Myocyte (in vitro differentiated cells): ENCODE measurements at places on chromosomes 7 and 10. TPM values are rescaled to one million over a fixed set of nuclear protein-coding genes. Genes with fewer than 3 reads are reported as not detected.

DNA sequence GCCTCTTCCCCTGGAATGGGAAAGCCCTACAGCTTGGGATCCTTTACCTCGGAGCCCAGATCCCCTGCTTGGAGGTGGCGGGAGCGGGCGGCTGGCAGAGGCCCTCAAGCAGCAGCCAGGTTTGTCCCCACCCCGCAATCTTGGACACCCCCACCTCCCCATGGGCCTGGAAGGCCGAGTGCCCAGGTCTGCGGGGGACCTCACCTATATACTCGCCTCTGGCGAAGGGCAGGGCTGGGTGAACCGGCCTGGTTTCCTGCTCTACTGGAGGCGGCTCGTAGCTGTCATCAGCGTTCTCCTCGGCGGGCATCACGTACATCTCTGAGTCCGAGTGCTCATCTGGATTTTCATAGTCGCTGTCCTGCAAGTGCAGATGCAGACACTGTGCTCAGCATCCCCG is 44.2 kb downstream of the BLNK start:
- DNase-seq = no peak

GRCh38 chr7:10325395-10325794 is 648.3 kb upstream of the PHF14 start:
- no peak for DNase-seq

The ZNF853 gene
- 1.0 and 1.9 TPM in 2 replicates for total RNA-seq

DNA sequence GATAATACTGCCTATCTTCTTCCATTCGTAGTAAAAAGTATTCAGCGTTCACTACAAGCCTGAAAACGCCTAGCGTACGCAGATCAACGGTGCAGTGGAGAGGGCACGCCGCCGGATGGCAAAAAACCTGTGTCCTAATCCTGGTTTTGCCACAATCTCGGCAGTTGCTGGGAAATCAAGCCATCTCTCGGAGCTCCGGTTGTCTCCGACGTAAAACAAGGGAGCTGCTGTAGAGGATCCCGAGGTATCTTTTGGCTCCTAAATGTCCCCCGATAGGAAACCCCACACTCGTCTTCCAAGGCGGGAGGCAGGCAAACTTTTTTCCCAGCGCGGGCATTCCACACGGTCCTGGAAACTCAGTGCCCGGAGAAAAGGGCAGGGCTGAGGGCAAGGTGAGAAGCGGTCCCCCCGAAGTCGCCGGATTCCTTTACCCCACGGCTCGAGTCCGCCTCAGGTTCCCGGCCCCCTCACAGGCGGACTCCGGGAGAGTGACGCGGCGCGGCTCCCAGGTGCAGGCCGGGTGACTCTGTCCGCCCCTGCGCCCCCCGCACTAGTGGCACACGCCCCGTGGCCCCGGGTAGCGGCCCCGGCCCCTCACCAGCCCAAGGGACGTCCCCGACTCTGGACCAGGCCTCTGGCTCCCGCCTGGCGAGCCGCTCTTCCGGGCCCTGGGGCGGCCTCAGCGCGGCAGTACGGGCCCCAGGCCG is 649 bp downstream of the IDE start:
- DNase-seq = peak; percentile 53

- no peak for DNase-seq
Measured at GRCh38 chr7:115226410-115226809, 304.5 kb downstream of the MDFIC start.

GRCh38 chr7:123649964-123650363 is 5.7 kb upstream of the LMOD2 start:
- peak; percentile 62 for DNase-seq

The NOM1 gene
- 16.0 and 25.4 TPM in 2 replicates for total RNA-seq

DNA sequence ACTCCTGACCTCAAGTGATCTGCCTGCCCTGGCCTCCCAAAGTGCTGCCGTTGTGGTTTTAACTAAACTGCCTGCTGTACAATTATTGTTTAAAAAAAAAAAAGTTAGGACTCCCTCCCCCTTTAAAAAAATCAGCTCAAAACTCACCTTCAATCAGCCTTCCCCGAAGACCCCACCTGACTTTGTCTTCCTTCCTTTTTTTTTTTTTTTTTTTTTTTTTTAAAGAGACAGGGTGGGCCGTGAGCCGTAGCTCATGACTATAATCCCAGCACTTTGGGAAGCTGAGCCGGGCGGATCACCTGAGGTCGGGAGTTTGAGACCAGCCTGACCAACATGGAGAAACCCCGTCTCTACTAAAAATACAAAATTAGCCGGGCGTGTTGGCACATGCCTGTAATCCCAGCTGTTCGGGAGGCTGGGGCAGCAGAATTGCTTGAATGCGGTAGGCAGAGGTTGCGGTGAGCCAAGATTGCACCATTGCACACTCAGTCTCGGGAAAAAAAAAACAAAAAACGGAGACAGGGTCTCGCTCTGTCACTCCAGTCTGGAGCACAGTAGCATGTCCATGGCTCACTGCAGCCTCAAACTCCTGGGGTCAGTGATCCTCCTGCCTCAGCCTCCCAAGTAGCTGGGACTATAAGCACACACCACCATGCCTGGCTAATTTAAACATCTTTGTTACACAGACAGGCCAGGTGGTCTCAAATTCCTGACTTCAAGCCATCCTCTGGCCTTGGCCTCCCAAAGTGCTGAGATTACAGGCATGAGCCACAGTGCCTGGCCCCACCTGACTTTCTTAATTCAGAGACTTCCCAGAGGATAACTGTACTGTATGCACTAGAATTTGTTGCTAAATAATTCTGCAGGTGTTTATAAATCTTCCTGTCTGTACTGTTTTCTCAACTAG is 3.2 kb downstream of the FIS1 start:
- peak; percentile 35 for DNase-seq

The TMEM196 gene
- not detected in 2 replicates for total RNA-seq

The CLDN3 gene
- total RNA-seq = not detected in 2 replicates

- no peak for DNase-seq
Measured at GRCh38 chr7:69635555-69636185, 37.4 kb downstream of the AUTS2 start.

The EXOSC1 gene
- 25.1 and 26.8 TPM in 2 replicates for total RNA-seq

DNA sequence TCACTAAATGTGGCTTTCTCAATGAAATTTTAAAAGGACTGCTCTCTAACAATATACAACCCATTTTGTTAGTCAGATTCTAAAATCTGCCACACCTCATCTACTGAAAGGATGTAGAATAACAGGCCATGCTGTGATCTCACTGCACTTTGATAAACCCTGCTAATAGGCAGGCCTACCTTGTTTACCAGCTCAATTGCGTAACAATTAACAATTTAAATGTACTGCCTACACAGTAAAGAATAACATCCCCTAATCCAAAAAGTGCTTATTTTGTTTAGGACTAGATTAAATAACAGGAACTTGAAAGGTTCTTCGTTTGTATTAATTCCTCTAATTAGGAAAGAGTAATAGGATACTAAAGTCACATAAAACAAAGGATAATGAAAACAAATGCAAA is 4.5 kb downstream of the SRI start:
- DNase-seq = no peak

DNA sequence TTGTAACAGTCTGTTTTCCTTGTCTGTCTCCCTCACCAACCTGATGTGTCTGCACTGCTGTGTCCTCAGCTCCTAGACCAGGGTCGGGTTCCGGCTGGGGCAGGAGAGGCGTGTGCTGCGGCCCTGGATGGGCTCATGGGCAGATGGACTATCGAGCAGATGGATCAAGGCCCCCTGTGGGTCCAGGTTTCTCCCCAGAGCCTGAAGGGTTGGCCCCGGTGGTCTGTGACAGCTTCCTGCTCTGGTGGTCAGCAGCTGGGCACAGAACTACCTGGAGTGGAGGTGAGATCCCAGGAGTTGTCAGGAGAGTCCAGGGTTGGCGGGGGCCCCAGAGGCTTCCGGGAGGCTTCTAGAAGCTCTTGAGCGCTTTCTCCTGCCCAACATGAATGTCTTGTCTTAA is 75.1 kb downstream of the GRK5 start:
- DNase-seq = no peak

DNA sequence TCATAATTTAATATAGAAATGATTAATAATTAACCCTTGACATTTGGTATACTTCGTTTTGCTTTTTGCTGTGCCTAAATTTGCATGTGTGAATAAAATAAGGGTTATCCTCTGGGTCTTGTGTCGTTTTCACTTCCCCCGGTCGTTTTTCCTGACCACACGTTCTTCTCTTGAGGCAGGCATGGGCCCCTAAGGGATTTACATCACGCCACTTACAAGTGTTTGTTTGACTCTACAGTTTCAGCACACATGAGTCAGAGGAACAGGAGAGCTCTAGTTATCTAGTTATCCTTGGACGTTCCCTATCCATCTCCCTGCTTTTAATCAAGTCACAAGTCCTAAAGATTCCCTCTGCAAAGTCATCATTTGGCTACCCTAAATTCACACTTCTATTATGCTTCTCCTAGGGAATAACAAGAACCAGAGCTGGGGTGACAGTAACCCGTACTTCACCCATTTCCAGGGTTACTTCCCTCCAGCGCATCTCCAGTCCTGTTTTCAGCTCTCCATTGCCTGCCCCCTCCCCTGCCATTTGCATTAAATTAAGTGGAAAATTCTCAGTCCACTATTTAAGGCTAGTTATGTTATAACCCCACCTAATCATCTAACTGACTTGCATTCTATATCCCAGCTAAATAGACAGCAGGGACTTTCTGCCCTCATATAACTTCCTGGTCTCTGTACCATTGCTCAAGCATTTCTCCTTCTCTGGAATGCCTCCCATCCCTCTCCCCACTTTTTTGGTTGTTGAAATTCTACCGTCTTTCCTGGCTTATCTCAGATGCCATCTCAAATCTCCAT is 206.9 kb downstream of the PTEN start:
- DNase-seq = no peak

DNA sequence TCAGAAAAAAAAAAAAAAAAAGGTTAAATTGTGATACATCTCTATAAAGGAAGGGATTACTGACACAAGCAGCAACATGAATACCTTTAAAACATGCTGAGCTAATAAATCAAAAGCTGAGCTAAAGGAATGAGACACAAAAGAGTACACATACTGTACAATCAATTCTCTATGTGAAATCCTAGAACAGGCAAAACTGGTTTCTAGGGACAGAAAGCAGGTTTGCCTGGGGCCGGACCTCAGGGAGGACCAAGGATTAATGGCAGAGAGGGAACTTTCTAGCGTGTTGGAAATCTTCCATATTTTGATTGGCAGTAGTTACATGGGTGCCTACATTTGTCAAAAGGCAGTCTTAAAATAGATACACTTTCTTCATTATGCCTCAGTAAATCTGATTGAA is 52.5 kb downstream of the KLRG2 start:
- peak; percentile 66 for DNase-seq

DNA sequence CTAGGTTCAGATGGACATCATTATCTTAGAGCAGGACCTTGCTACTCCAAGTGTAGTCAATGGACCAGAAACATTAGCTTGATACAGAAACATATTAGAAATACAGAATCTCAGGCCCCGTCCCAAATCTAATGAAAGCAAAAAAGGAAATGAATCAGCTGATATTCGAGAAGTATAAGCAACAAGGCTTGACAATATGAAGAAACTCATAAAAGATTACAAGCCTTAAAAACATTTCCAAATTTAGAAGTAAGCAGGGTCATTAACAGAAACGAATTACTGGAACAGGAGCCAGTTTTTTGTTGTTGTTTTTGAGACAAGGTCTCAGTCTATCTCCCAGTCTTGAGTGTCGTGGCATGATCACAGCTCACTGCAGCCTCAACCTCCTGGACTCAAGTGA is 40.5 kb upstream of the GSAP start:
- DNase-seq = no peak

The LLCFC1 gene
- total RNA-seq = not detected in 2 replicates

The SEMA4G gene
- 0.72 and 2.5 TPM in 2 replicates for total RNA-seq

The EPHB6 gene
- total RNA-seq = 0.08 and 0.16 TPM in 2 replicates

DNA sequence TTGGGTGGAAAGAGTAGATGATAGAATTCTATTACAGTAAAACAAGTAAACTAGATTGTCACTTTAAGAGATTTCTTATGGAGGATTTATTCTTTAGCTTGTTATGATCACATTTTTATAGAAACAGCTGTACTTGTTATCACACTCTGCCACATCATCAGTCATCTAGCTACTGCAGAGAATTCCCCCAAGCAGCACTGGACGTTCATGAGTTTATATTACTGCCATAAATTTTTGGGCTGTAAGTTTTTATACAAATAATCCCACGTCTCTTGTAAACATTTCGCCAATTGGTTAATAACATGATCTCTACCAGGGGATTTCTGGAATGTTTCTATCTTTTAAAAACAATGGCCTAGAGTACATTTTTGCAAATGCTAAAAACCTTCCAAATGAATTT is 238.8 kb downstream of the POLR1F start:
- peak; percentile 29 for DNase-seq

DNA sequence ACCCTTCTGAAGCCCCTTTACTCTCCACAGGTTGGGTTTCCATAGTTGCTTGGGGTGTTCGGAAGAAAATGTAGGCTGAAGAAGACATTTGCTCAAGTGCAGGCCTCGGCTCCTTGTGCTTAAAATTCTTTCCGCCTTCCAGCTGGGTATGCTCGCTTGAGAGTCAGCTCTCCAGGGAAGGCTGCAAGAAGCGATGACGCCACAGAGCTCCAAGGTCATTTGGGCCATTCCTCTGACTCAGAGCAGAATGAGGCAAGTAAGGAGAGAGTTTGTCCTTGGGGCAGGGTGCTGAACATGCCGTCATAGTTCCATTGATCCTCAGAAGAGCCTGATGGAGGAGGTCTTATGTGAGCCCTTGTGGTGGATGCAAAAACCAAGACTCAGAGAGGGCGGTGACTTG is 27.4 kb upstream of the HSPA12A start:
- no peak for DNase-seq

GRCh38 chr10:24887855-24888231 is 64.6 kb downstream of the PRTFDC1 start:
- DNase-seq = no peak

The SEMA3A gene
- 4.4 and 7.7 TPM in 2 replicates for total RNA-seq

The GRM3 gene
- 0.05 TPM in 1 of 2 replicates, not detected in the other for total RNA-seq

DNA sequence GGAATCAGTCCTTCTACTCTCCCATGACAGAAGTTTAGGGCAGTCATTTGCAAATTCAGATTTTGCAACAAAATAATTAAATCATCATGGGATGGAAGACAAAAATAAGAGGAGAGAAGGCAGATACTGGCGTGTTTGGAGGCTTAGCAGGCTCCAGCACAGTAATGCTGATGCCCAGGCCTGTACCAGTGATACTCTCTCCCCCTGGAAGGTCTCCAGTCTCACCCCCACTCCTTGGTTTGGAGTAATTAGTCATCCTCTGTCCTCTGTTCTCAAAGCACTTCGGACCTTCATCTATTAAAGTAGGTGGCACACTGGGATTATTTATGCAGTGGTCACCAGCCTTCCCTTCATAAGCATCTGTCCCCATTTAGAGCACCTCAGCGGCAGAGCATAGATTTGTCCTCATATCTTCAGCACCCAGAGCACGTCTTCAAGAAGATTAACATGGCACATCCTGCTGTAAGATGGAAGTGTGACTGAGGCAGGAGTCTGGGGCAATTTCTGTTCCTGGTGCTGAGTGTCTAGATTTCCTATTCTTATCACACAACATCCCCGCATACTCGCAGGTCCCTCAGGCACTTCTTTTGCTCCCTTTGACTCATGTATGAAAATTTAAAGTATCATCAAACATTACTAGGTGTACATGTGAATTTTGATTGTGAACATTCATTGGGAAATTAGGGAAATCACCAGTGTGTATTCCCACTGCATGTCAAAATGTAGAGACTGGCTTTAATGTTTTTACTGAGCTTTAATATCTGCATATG is 31.3 kb upstream of the TRIL start:
- no peak for DNase-seq

GRCh38 chr10:13462551-13462950 is 66.3 kb downstream of the BEND7 start:
- no peak for DNase-seq

The CXCL12 gene
- total RNA-seq = 8.1 and 9.1 TPM in 2 replicates
